ENCODE measurements at places on chromosomes 3 and 15.
A peak's percentile ranks its signal among the peaks of the same experiment; 100 is the strongest.

DNA sequence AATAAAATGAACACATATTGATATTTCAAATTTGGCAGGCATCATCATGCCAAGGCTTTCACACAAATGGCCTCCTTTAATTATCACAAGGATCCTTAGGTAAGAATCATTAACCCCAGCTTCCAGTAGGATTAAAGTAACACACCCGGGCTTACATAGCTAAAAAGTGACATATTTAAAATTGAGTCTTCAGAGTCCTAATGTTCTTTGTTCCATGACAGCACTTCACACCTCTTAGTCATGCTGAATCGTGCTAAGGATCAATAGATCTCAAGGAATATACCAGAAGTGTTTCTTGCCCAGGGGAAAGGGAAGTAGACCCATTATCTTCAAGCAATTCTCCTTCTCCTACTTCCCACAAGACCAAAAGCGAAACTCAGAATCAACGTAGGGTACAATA is 76.6 kb upstream of the SOX2 start:
- no peak for DNase-seq

DNA sequence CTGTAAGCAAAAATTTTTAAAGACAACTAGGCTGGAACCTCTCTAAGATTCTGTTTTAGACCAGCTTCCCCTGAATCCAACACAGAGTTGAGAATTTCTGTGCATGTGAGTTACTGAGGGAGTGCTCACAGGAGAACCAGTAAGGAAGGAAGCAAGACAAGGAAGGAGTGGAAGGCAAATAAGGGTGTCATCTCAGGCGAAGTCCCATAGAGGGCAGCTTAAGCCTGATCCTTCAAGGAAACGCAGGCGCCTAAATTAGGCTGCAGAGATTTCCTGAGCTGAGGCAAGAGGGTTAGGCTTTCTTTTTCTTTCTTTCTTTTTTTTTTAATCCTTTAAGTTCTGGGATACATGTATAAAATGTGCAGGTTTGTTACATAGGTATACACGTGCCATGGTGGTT is 36.2 kb upstream of the COL6A6 start:
- DNase-seq = no peak

- DNase-seq = no peak
Measured at GRCh38 chr3:196645096-196645495, 5.6 kb downstream of the NRROS start.

- DNase-seq = no peak
Measured at GRCh38 chr3:49378249-49378895, 20.2 kb upstream of the GPX1 start.

DNA sequence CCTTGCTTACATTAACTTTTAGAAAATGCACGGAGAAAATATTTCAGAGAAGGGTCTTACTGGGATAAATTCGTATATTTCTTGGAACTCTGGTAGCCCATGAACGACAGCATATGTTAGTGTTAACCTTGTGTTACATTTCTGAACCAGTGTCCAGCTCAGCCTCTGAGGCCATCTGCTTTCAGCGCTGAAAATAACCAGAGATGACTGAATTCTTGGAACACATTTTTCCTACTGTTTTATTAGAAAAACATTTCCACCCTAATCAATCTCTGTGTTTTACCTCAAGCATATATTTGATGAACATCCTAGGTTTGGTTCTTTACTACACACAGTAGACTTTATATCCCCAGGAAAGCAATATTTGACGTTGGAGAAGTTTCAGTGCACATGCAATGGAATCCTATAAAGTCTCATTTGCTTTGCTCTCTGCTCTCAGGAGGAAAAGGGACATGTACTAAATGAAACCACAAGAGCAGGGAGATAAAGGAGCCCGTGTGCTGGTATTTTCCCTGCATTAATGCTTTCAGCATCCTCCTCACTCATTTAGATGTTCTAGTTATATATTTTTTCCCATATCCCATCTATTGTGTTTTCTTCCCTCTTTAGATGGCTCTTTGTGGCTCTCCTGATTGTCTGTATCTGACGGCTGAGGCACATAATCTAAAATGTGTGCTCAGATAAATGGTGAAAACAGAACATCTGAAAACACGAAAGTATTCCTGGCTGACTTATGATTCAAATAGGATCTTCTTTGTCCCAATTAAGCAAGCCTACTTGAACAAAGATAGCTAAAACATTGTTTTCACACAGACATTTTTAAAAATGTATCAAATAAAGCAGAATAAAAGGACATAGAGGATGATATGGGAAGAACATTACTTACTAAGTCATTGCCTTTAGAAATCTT is 151.7 kb upstream of the KCNMB2 start:
- DNase-seq = no peak

DNA sequence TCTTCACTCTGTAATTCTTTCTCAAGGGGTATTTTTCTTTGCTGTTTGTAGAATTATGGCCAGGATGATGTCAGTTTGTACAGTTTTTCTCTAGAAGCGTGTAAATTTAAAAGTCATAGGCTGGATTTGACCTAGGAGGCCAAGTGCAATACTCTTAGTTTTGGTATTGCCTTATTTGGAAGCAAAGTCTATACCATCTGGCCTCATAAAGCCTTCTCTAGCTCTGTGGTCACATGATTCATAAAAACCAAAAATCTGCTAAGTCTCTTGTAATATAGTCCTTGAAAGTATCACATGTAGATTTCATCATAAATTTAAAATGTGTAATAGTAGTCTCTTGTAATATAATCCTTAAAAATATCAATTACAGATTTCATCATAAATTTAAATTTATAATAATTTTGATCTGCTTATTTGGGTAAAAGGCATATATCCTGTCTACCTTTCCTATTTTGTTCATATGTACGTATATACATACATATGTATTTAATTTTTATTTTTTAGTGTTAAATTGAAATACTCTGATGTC is 25.6 kb downstream of the TEX9 start:
- no peak for DNase-seq

- DNase-seq = no peak
Measured at GRCh38 chr15:41832875-41833274, 5.0 kb downstream of the JMJD7 start.

GRCh38 chr3:50436114-50436674 is 67.2 kb downstream of the CACNA2D2 start:
- peak; percentile 10 for DNase-seq

- DNase-seq = no peak
Measured at GRCh38 chr3:141174674-141175073, 57.0 kb upstream of the PXYLP1 start.

Measured in NCI-H1930 (cell line).